Stimulated activated CD4-positive, alpha-beta T cell treated with anti-CD3 and anti-CD28 coated beads, Interleukin-1b, Interleukin-23, amount 100 ng/mL, for 4 hours (primary cell): ENCODE measurements at places on chromosomes 1 and 21.

DNA sequence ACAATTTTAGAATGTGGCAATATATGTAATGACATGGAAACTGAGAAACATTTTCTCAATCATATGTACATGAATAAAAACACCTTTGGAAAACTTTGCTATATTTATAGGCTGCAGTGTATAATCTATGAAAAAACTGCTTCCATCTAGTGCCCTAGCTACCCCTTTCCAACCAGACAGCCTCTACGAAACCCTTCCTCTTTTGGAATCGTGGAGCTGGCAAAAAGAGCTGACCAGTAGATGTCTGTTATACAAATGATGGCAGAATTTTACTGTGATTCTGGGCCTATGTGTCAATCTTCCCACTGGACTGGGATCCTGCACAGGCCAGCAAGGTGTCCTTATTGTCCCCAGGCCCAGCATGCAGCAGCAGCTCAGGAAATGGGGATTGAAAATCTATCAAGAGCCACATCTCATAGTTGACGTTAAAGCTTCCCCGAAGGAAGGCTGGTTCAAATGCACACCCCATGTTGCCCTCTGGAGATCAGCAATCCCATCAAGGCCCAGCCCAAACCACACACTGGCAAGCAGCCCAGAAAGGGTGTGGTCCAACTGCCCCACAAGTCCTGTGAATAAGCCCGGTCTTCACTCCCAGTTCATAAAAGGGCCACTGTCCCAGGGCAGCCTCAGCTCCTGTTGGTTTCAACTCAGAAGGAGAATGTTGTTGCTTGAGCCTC lies 8.8 kb upstream of the FAM20B start:
- no peak for DNase-seq

DNA sequence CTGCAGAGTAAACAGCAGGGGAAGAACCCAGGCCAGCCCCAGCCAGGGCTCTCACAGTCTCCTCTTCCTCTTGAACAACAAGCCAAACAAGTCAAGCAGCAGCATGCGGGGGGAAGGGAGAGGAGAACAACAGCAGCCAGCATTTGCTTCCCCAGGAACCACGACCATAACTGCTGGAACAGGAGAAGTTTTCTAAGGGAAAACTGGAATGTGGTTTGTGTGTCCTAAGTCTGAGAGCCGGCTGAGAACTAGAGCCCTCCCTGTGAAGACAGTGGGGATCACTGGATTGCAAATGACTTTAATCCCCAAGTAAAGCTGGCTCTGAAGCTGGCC lies 48.2 kb downstream of the COQ8A start:
- no peak for DNase-seq

DNA sequence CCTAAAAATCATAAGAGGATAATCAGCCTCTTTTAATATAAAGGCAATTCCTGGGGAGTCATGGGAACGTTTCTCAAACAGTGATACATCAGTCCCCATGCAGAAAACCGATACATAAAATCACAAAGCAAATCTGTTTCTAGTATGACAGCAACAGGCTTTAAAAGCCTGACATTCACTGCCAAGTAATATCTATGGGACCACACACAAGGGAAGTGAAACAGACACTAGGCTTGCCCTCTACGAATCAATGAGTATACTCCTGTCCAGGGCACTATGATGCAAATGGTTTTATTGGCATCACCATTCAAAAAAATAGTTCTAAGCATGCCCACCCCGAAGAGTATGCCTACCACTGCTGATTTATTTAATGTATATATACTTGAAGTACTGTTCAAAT lies 54.4 kb downstream of the TIAM1 start:
- DNase-seq, result no peak

GRCh38 chr1:95017775-95018174 lies 55.0 kb downstream of the ALG14 start:
- DNase-seq, result no peak

DNA sequence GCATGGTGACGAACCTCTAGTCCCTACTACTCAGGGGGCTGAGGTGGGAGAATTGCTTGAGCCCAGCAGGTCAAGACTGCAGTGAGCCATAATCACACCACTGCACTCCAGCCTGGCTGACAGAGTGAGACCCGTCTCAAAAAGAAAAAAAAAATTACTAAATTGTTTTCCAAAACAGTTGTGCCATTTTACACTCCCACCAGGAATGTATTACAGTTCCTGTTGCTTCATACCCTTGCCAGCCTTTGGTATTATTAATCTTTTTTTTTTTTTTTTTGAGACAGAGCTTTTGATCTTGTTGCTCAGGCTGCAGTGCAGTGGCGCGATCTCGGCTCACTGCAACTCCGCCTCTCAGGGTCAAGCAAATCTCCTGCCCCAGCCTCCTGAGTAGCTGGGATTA lies 55.9 kb downstream of the RPS6KA1 start:
- DNase-seq, result no peak

DNA sequence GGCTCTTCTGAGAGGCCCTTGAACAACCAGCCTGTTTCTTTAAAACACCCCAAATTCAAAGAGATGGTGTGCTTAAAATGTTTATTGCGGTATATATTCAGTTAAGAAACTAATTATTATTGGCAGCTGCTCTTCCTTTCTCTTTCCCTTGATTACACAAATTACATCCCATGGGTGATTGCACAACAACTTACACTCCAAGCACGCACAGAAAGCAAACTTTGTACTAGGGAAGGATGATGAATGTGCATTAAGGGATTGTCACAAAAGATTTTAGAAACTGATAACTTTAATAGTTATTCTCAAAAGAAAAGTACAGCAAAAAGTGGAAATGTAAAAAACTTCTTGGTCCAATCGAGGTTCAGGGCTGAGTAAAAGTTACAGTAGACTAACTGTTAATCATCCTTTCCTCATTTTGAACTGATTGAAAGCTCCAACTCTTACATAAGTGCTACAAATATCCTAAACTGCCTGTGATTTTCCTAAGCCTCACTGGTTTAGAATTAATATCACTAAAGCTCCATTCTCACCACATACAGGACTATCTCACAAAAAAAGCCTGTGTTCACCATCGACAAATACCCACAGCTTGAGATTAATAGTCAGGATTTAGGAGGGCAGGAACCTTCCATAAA lies 153.4 kb downstream of the TTLL7 start:
- no peak for DNase-seq
